ENCODE measurements at places on chromosomes 2 and 18. TPM values are rescaled to one million over a fixed set of nuclear protein-coding genes. Genes with fewer than 3 reads are reported as not detected.

DNA sequence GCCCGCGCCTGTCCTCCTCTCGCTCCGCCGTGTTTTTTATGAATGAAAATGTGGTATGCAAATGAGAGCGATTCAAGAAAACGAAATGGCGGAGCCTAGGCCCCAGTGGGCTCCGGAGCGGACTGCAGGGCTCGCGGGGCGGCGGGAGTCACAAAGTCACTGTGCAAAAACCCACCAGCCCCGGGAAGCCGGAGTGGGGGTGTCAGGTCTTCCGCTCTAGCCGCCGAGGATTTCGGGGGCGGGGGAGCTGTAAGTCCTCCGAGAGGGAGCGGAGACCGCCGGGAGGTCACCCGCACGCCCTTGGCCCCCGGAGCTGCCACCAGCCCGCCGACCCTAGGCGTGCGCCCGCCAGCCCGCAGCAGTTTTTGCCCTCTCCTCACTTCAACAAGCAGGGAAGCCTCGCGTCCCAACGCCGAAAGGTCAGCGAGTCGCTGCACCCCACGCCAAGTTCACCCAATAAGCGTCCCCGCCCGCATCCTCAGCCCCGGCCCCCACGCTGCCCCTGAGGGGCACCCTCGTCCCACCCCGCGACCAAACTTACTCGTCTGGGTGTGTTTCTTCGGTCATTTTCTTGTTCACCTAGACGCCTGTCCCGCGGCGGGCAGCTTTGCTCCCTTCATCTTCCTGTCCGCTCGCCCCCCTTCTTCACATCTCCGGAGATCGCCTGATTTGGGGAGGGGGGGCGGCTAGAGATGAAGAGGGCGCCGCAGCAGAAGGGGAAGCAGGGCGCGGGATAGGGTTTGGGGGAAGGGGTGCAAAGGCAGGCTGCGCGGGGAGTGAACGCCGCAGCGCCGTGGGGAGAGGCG, 775 bp downstream of the SPRED2 start:
- peak; percentile 43 for DNase-seq
- peak overlapping the region; percentile 76 for H3K27ac ChIP-seq
- peak overlapping the region; percentile 87 for H3K4me3 ChIP-seq
- peaks cover 44% of the 10 kb centered on the region for H3K27me3 ChIP-seq
- no peaks in the 10 kb centered on the region for H3K36me3 ChIP-seq
- peaks cover 12% of the 10 kb centered on the region for H3K4me1 ChIP-seq

DNA sequence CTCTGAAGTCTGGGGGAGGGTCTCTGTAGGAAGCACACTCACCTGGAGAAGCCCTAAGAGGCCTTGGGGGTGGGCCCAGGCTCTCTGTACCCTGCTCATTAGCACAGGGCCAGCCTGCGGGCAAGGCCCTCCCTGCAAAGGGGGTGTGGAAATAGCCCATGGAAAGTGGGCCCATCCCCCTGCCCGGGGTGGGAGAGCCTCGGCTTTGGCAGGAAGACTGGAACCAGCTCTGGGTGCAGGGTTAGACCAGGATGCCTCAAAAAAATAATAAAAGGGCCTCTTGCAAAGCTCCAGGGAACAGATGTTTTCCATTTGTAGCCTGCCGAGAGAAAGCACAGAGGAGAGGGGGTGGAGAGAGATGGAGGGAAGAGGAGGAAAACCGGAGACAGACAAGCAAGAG, 98.7 kb downstream of the STPG4 start:
- DNase-seq, result no peak
- no peaks in the 10 kb centered on the region for H3K27me3 ChIP-seq
- no peak overlapping the region for H3K27ac ChIP-seq
- H3K4me3 ChIP-seq, result no peak overlapping the region

- H3K27me3 ChIP-seq, result no peaks in the 10 kb centered on the region
- H3K27ac ChIP-seq, result no peak overlapping the region
- DNase-seq, result no peak
- peaks cover 8% of the 10 kb centered on the region for H3K4me1 ChIP-seq
- H3K4me3 ChIP-seq, result no peak overlapping the region
Measured at GRCh38 chr2:121382744-121383143, 97.7 kb upstream of the TFCP2L1 start.

DNA sequence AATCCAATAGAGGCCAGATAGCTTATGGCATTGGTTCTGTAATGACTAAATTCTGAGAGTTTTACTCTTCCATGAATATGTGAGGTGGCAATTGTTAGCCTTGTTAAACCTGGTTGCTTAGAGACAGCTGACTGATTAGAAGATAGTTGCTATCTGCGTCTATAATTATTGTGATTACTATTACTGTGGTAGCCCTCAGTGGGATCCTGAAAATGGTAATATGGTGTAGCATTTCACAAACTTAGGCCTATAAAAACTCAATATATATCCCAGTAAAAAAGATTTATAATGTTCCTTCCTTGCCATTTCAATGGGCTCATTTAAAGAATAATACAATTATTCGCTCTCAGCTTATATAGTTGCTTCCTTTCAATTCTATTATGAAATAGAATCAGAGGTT, 405.8 kb upstream of the CDH2 start:
- H3K27ac ChIP-seq, result no peak overlapping the region
- H3K4me1 ChIP-seq, result no peaks in the 10 kb centered on the region
- no peaks in the 10 kb centered on the region for H3K36me3 ChIP-seq

Gene TRIM54
- 0.25 TPM for total RNA-seq

Measured in activated T-helper 2 cell treated with anti-CD3 and anti-CD28 coated beads, Interferon-gamma antibody, Interleukin-2, Interleukin-4, amounts not matched to agents 10 μg/mL and 5 μg/mL and 100 μg/mL, durations not matched to agents 14 hours and 24 hours and 36 hours (primary cell).